ENCODE measurements at places on chromosomes 1 and 21.

- no peak for DNase-seq
Measured at GRCh38 chr1:234322979-234323378, 50.3 kb upstream of the COA6 start.

GRCh38 chr1:121519042-121519755 lies 334.4 kb downstream of the SRGAP2C start:
- no peak for DNase-seq

GRCh38 chr1:183936791-183937190 lies 100.7 kb downstream of the COLGALT2 start:
- DNase-seq: no peak

- DNase-seq: no peak
Measured at GRCh38 chr21:29825936-29826335, 113.9 kb downstream of the GRIK1 start.

DNA sequence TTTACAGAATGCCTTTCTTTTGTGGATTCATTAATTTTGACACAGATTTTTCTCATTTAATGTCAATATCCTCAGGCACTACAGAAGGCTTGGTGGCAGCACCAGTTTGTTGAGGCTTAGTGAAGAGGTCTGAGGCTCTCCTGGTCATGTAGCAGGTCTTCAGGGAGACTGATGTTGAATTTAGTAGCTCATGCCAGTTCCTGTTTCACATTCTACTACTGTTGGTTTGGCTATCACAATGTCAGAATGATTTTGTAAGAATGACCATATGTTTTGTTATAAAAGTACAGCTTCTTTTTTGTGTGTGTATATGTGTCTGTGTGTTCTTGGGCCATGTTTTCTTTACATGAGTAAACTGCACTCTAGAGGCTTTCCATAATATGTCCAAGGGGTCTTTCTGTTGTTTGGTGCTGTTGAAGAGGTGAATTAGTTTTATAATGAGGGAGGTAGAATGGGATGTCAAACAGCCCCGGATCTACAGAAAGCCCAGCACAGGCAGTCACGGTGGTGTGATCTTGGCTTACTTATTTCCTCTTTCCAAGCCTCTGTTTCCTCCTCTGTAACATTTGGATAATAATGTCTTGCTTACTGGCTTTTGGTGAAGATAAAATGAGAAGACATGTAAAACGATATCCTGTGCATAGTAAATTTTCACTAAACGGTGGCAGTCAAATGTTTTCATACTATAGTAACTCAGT lies 32.0 kb downstream of the C1orf21 start:
- no peak for DNase-seq

- DNase-seq: no peak
Measured at GRCh38 chr1:55120538-55120937, 81.2 kb downstream of the PCSK9 start.

DNA sequence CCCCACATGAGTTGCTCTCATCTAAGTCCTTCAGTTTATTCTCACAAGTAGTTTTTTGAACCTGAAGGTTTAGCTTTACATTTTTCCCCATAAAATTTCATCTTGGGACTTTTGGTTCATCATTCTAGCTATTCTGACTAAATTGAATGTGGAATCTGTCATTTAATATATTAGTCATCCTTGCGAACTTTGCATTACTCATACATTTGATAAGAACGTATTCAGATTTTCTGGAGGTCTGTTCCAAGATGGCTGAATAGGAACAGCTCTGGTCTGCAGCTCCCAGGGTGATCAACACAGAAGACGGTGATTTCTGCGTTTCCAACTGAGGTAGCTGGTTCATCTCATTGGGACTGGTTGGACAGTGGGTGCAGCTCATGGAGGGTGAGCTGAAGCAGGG lies 59.8 kb upstream of the CSF1 start:
- no peak for DNase-seq

DNA sequence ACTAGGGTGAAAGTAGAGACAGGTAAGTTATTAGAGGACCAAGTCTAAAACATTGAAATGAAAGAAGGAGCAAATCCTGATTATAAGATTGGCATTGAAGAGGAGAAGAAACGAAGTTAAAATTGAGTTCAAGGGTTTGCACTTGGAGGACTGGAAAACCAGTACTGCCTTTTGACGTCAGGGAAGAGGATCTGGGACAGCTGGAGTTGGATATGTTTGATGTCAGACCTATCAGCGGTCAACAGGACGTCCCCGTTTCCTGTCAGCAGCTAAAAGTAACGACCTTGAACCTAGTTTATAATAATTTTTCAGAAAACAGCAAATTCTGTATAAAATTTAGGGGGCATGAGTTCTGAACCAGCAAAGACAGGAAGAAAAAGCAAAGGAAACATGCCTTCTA lies 1.2 kb upstream of the NID1 start:
- DNase-seq: no peak

- DNase-seq: no peak
Measured at GRCh38 chr1:92487078-92487605, 417 bp upstream of the GFI1 start.

- no peak for DNase-seq
Measured at GRCh38 chr1:198519639-198520501, 20.6 kb downstream of the ATP6V1G3 start.

DNA sequence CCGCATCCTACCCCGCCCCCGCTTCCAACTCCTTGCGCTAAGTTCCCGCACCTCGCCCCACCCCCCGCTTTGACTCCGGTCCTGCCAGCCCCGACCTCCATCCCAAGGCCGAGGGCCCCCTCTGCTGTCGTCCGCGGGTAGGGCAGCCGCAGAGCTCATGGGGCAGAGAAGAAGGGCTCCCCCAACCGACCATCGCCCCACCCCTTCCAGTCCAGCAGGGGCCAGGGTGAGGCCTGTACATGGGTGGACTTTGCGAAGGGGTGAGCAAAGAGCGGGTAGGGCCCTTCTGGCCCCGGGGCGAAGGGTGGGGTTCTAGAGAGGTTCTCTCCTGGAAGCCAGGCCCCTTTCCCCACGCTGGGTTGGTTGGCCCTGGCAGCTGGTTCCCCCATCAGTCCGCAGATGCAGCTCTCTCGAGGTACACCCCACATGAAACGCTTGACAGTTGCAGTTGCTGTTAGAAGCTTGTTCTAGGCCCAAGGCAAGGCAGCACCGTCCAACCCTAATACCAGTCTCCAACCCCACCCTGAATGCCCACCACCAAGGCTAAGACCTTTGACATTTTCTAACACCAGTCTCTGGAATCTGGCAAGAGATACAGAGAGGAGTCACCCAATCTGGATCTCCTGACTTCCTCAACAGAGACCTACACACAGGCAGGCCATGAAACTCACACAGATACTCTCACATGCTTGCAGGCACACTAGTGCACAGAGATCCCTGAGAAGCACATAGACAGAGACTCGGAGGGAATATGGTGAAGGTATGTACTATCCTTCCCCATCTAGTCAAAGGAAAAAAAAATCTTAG lies 25.3 kb upstream of the ADGRB2 start:
- peak; percentile 83 for DNase-seq

DNA sequence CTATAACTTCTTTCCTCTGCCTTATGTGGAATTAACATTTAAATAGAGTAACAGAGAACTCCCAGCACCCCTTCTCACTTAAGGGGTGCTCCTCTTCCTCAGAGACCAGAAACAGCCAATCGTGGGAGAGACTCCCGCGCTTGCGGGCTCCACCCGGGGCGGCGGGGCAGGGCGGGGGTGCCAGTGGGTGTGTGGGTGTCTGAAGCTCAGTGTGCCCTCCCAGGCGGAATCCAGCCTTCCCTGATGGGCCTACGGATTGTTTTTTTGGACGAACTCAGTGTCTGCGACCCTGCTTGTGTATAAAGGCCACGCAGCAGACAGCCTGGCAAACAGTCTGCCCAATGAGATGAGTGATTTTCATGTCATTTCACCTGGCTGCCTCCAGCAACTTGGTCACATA lies 6.2 kb downstream of the RCC2 start:
- DNase-seq: no peak

- no peak for DNase-seq
Measured at GRCh38 chr1:110337704-110338308, 1.4 kb upstream of the RBM15 start.

- DNase-seq: peak; percentile 42
Measured at GRCh38 chr1:233114159-233114558, 163.7 kb downstream of the NTPCR start.

- no peak for DNase-seq
Measured at GRCh38 chr1:28865997-28866650, 48.2 kb upstream of the EPB41 start.

DNA sequence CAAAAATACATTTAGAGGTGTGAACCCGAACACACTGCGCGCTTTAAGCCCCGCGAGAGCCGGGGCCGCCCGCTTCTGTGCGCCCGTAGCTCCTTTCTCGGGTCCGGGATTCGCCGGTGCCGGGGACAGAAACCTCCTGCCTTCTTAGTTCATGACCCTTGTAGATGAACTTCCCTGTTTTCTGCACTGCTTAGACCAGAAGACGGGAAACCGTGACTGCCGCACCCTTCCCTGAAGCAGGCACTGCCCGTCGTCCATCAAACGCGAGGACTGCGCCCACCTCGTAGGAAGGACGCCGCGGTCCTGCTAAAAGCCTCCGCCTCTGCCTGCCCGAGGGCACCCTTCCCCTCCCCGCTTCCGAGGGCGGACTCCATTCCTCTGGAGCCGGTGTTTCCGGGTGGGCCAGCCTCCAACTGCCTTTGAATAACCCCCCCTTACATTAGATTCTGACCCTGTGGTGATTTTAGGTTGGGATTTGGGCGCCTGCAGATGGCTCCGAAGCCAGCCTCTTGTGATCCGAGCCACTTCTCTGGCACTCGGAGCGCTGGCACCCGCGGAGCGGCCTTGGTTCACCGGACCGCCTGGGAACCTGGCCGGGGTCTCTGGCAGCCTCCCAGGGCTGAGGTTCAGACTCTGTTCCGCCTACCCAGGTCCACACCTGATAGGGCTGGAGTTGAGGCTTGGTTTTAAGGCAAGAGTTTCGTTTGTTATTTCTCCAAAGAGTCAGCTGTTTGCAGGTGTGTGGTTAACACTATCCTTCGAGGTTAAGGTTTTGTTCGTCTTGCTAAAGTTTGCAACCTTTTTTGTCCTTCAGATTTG lies 1.2 kb upstream of the PTTG1IP start:
- no peak for DNase-seq

GRCh38 chr1:78722521-78722920 lies 72.9 kb downstream of the IFI44 start:
- no peak for DNase-seq

DNA sequence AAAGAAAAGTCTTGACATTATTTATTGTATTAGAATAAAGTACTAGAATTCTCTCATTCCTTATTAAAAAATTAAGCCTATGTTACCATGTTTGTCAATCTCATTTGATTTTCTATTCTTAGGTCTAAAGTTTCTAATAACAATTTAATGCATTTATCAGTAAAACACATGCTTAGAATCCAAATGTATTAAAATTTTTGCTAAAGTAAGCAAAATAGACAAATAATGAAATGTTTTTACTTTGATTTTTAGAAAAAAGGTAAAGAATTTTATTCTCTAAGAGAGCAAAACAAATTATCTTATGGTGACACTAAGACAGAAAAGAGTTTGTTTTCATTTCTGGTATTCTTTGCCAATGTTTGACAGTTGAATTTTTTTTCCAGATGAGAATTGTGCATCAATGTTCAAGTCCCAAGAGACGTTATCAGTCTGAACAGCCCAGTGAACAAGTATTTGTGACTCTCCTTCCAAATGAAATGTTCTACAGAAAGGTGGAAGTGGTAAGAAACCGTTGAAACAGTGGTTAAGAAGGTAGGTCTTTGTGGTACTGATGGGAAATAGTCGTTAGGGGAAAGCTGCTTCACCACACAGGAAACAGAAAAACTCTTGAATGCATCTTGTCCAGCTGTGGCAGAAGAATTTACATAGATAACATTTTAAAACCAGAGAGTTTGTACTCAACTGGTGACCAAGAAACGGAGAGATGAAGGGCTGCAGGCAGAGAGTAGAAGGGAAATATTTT lies 402.5 kb downstream of the PTPRC start:
- no peak for DNase-seq

GRCh38 chr1:39609618-39610331 lies 29.7 kb downstream of the HEYL start:
- DNase-seq: no peak

- DNase-seq: no peak
Measured at GRCh38 chr1:225651376-225651871, 1.5 kb downstream of the ENAH start.

DNA sequence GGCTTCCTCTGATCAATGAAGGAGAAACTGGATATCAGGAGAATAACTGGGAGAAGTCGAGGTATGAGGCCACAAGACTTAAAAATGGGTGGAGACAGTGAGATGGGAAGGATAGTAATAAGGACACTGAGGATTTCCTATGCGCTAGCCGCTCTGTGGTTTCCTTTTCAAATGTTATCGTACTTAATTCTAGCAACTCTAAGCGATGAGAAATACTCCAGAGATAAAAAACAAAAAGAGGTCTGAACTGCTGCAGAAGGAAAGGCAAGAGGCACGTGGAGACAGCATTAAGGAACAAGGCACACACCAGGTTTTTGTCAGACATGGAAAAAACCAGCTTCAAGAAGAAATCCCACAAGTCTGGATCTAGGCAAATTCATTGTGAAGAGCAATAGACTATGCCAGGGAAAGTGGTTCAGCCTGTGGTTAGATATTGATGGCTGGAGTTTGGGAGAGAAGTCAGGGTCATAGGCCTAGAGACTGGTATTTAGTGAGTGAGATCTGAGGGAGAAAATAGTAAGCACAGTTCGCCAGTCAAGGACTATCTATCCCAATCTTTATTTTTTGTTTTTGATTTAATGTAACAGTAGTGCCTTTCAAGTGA lies 5.3 kb downstream of the CLCA2 start:
- no peak for DNase-seq

- DNase-seq: peak; percentile 13
Measured at GRCh38 chr1:68495968-68496679, 758 bp downstream of the DEPDC1 start.

DNA sequence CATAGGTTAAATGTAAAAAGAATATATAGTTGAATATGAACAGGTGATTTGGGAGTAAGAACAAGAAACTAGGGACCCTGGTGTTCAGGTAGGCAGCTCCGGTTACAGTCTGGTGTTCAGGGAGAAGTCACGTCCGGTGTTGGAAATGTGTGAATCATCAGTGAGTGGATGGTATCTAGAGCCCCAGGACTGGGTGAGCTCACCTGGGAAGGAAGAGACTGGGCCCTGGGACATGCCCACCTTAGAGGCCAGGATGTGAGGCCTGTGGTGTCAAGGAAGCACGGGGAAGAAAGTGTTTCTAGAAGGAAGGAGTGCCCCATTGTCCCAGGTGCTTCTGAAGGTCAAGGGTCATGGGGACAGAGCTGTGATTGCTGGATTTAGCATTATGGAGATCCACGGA lies 1.5 kb upstream of the GJB3 start:
- DNase-seq: no peak

- no peak for DNase-seq
Measured at GRCh38 chr1:67942274-67942673, 108.2 kb downstream of the DIRAS3 start.

GRCh38 chr1:213821175-213821942 lies 166.4 kb upstream of the PROX1 start:
- no peak for DNase-seq

- DNase-seq: no peak
Measured at GRCh38 chr1:21762022-21762404, 20.9 kb downstream of the USP48 start.

Measured in brain microvascular endothelial cell (primary cell).